Left lung (tissue), 14 donors: ENCODE measurements at places on chromosomes 5 and 9. TPM values are rescaled to one million over a fixed set of nuclear protein-coding genes. Genes with fewer than 3 reads are reported as not detected.

DNA sequence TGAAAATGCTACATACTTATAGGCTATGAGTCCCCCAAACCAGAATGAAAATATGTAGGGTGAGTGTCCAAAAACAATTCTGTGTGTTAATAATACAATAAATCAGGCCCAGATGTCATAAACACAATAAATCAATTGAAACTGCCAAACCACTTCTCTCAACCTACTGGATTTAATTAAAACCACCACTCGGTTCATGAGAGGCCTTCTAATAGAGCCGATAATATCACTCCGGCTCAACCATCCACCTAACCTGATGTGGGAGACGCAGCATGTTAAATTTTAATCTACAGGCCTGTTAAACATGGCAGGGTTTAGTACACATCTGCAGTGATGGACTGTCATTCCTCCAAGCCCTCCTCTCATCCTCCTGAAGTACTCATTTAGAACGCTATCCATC lies 734.5 kb upstream of the ZNF608 start:
- no peak overlapping the region for H3K27ac ChIP-seq
- H3K27me3 ChIP-seq, result no peaks in the 10 kb centered on the region
- no peak for DNase-seq

GRCh38 chr5:120518581-120518980 lies 54.5 kb downstream of the PRR16 start:
- H3K27me3 ChIP-seq, result no peaks in the 10 kb centered on the region
- no peaks in the 10 kb centered on the region for H3K36me3 ChIP-seq
- no peak for DNase-seq
- H3K27ac ChIP-seq, result no peak overlapping the region
- H3K4me1 ChIP-seq, result no peaks in the 10 kb centered on the region
- H3K4me3 ChIP-seq, result no peak overlapping the region

- no peak overlapping the region for H3K27ac ChIP-seq
- H3K36me3 ChIP-seq, result no peaks in the 10 kb centered on the region
- H3K4me1 ChIP-seq, result no peaks in the 10 kb centered on the region
- no peaks in the 10 kb centered on the region for H3K27me3 ChIP-seq
- no peak for DNase-seq
- H3K4me3 ChIP-seq, result no peak overlapping the region
Observed at GRCh38 chr5:11105696-11106095, 344.7 kb upstream of the DAP start.

DNA sequence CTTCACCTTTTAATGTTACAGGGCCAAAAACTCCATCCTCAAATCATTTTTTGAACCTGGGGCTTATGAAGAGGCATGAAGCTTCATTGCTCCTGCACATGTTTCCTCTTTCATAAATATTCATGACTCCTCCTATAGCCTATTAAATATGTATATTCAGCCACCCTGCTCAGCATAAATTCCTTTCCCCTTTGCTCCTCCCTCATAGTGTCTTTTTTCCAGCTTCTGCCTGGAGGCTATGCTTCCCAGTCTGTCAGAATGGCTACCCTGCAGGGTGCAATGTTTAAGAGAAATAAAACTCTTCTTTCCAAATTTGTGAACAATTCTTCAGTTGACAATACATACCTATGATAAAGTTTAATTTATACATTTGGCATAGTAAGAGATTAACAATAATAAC lies 1082.9 kb upstream of the CDH18 start:
- H3K4me1 ChIP-seq, result no peaks in the 10 kb centered on the region
- no peak for DNase-seq
- H3K36me3 ChIP-seq, result no peaks in the 10 kb centered on the region
- H3K4me3 ChIP-seq, result no peak overlapping the region

GRCh38 chr9:34620061-34620994 lies at the start of gene DCTN3:
Gene DCTN3, minus strand, starts transcription at chr9:34620495. Its CDS starts 31 bp downstream, at chr9:34620464.
- peak within 1 kb of the TSS; percentile 91 for H3K4me3 ChIP-seq
- no peaks in the 10 kb centered on the region for H3K36me3 ChIP-seq
- H3K27me3 ChIP-seq, result peaks cover 39% of the 10 kb centered on the region
- H3K27ac ChIP-seq, result no peak within 1 kb of the TSS
- peak; percentile 95 for DNase-seq
- peaks cover 27% of the 10 kb centered on the region for H3K4me1 ChIP-seq

GRCh38 chr5:181028032-181028819 lies 11.8 kb upstream of the BTNL9 start:
- no peak overlapping the region for H3K4me3 ChIP-seq
- H3K27me3 ChIP-seq, result no peaks in the 10 kb centered on the region
- no peak overlapping the region for H3K27ac ChIP-seq
- DNase-seq, result no peak

- DNase-seq, result no peak
- H3K4me3 ChIP-seq, result no peak overlapping the region
- peaks cover 100% of the 10 kb centered on the region for H3K27me3 ChIP-seq
Observed at GRCh38 chr5:154472871-154473580, 5.0 kb downstream of the HAND1 start.

- no peak for DNase-seq
- H3K36me3 ChIP-seq, result no peaks in the 10 kb centered on the region
- no peak overlapping the region for H3K27ac ChIP-seq
- no peaks in the 10 kb centered on the region for H3K27me3 ChIP-seq
- H3K4me3 ChIP-seq, result no peak overlapping the region
Observed at GRCh38 chr9:113989017-113989713, 88.9 kb downstream of the AMBP start.

GRCh38 chr5:65861830-65862241 lies 64.5 kb upstream of the ERBIN start:
- DNase-seq, result peak; percentile 39
- H3K27me3 ChIP-seq, result no peaks in the 10 kb centered on the region
- H3K4me1 ChIP-seq, result no peaks in the 10 kb centered on the region
- no peak overlapping the region for H3K4me3 ChIP-seq
- no peak overlapping the region for H3K27ac ChIP-seq

DNA sequence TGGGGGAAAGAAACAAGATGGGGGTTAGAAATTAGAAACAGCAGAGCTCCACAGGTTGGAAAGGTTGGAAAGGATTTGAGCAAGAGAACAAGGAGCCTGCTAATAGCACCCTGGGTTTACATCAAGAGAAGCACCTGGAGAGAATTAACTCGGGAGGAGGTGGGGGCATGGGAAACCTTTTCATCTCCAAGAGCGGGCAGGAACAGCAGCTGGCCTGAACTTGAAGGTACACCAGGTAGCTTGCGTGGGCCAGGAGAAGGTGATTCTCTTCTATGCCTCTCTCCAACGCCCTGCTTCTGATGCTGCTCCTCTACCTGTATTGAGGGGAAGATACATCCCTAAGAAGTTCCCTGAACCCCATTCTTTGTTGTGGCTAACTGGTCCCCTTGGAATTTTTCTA lies 37.1 kb upstream of the GLRX start:
- peaks cover 18% of the 10 kb centered on the region for H3K4me1 ChIP-seq
- no peaks in the 10 kb centered on the region for H3K36me3 ChIP-seq
- H3K27me3 ChIP-seq, result no peaks in the 10 kb centered on the region
- no peak for DNase-seq
- peak overlapping the region; percentile 68 for H3K27ac ChIP-seq
- H3K4me3 ChIP-seq, result no peak overlapping the region

DNA sequence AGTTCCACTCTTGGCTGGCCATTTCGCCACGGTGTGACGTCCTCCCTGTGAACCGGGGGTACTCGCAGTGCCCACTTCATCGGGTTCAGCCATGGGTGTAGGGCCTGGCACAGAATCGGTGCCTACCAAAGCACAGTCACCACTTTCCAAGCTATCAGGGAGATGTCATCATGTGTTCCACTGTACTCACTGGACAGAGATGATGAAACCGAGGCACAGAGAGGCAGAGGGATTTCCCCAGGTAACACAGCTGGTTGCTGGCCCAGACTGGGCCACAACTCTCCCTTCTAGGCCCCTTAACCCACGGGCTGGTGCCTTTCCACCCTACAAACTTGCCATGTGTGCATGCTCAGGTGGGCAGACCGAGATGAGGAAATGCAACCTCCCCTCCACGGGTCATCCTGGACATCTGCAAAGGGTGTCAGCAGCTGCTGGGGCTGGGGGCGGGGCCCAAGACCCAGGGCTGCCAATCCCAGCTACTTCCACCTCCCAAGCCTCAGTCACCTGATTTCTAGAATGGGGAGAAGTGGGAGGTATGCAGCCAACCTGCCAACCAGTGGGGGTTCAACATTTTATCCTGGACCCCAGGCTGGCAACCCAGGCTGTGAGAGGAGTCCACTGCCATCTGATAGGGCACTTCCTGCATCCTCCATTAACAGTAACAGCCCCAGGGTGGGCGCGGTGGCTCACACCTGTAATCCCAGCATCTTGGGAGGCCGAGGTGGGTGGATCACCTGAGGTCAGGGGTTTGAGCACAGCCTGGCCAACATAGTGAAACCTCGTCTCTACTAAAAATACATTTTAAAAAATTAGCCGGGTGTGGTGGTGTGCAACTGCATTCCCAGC lies 893 bp upstream of the SH2D3C start:
- DNase-seq, result no peak
- peak overlapping the region; percentile 75 for H3K27ac ChIP-seq
- peaks cover 5% of the 10 kb centered on the region for H3K4me1 ChIP-seq
- no peak overlapping the region for H3K4me3 ChIP-seq
- peaks cover 1% of the 10 kb centered on the region for H3K36me3 ChIP-seq

GRCh38 chr5:148342371-148343045 lies 7.1 kb downstream of the SPINK9 start:
- no peak overlapping the region for H3K27ac ChIP-seq
- no peaks in the 10 kb centered on the region for H3K27me3 ChIP-seq
- no peaks in the 10 kb centered on the region for H3K4me1 ChIP-seq
- DNase-seq, result no peak
- H3K36me3 ChIP-seq, result no peaks in the 10 kb centered on the region

GRCh38 chr5:132056610-132057497 lies 3.6 kb upstream of the IL3 start:
- no peaks in the 10 kb centered on the region for H3K36me3 ChIP-seq
- H3K27ac ChIP-seq, result no peak overlapping the region
- no peaks in the 10 kb centered on the region for H3K27me3 ChIP-seq
- no peak overlapping the region for H3K4me3 ChIP-seq
- H3K4me1 ChIP-seq, result no peaks in the 10 kb centered on the region

DNA sequence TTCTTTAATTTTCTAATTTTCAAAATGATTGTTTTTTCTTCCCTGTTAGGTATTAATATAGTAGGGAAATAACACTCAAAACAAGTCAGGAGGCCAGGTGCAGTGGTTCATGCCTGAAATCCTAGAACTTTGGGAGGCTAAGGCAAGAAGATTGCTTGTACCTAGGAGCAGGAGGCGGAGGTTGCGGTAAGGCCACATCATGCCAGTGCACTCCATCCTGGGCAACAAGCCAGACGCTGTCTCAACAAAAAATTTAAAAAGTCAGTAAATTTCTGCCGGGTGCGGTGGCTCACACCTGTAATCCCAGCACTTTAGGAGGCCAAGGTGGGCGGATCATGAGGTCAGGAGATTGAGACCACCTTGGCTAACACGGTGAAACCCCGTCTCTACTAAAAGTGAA lies 10.2 kb upstream of the CDK7 start:
- no peak for DNase-seq
- H3K36me3 ChIP-seq, result peaks cover 38% of the 10 kb centered on the region
- no peak overlapping the region for H3K27ac ChIP-seq
- no peaks in the 10 kb centered on the region for H3K4me1 ChIP-seq
- no peak overlapping the region for H3K4me3 ChIP-seq

DNA sequence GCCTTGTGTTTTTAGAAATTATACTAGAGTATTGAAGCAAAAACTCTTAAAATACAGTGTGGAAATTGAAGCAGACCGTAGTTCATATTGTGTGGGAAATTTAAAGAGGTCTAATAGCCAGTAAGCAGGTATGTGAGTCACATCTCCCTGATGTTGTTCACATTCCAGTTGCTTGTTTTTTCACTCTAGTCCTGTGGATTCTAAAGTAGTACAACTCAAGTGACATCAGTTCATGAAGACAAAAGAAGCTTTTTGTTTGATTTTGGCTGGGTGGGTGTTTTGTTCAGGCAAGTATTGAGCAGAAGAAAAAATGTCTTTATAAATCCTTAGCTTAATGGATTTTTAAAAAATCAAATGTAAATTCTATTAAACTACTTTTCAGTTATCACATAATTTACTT lies 216.2 kb downstream of the MAN2A1 start:
- no peaks in the 10 kb centered on the region for H3K27me3 ChIP-seq
- H3K4me3 ChIP-seq, result no peak overlapping the region
- H3K27ac ChIP-seq, result no peak overlapping the region
- H3K4me1 ChIP-seq, result no peaks in the 10 kb centered on the region
- no peaks in the 10 kb centered on the region for H3K36me3 ChIP-seq

DNA sequence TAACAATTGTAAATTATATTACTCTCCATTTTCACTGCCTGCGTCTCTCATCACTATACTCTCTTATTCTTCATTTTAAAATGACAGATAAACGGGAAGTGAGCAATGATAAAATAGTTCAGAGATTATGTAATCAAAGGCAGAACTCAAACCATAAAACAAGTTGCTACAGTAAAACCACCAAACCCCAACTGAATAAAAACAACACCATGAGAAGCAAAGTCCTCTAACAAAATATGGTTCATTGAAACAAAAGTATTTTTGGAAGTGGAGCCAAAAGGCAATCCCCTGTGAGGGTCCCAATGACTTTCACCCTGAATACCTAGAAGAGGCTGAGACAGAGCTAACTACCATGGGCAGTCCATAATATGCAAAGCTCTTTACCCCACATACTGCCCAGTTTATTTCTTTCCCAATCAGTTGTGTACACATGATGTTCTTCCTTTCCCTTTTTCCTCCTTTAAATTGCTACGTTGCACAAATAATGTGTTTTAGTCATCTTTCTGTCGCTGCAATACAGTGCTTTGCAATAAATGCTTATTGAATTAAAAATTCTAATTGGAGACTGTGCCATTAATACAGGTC lies 64.0 kb upstream of the PTGER4 start:
- H3K27me3 ChIP-seq, result no peaks in the 10 kb centered on the region
- peaks cover 16% of the 10 kb centered on the region for H3K4me1 ChIP-seq
- no peaks in the 10 kb centered on the region for H3K36me3 ChIP-seq
- no peak for DNase-seq

- H3K4me3 ChIP-seq, result no peak overlapping the region
- no peaks in the 10 kb centered on the region for H3K27me3 ChIP-seq
- no peak for DNase-seq
Observed at GRCh38 chr9:13137426-13137825, 142.1 kb downstream of the MPDZ start.

- no peaks in the 10 kb centered on the region for H3K27me3 ChIP-seq
- no peak overlapping the region for H3K27ac ChIP-seq
- H3K4me1 ChIP-seq, result no peaks in the 10 kb centered on the region
- no peak for DNase-seq
Observed at GRCh38 chr9:34256987-34257585, 72.0 kb downstream of the KIF24 start.

GRCh38 chr9:82424599-82425120 lies 436.1 kb downstream of the SPATA31D1 start:
- DNase-seq, result no peak
- H3K36me3 ChIP-seq, result no peaks in the 10 kb centered on the region
- no peaks in the 10 kb centered on the region for H3K4me1 ChIP-seq
- H3K4me3 ChIP-seq, result no peak overlapping the region
- no peaks in the 10 kb centered on the region for H3K27me3 ChIP-seq

GRCh38 chr5:115262321-115263077 lies at the start of gene PGGT1B:
Gene PGGT1B, minus strand, starts transcription at chr5:115262877. Its CDS starts 26 bp downstream, at chr5:115262851.
- peaks cover 7% of the 10 kb centered on the region for H3K4me1 ChIP-seq
- peak within 1 kb of the TSS; percentile 86 for H3K27ac ChIP-seq
- no peaks in the 10 kb centered on the region for H3K27me3 ChIP-seq
- no peaks in the 10 kb centered on the region for H3K36me3 ChIP-seq
- H3K4me3 ChIP-seq, result peak within 1 kb of the TSS; percentile 65

NKD2 gene
- 61.5 TPM for total RNA-seq

PCDHGC4 gene
- 2.5 TPM for total RNA-seq

KCNIP1 gene
- total RNA-seq, result 0.52 TPM

OBP2B gene
- total RNA-seq, result not detected

TMEM8B gene
- 6.4 TPM for total RNA-seq

PROB1 gene
- 1.7 TPM for total RNA-seq

MVB12B gene
- 25.3 TPM for total RNA-seq

ZNF608 gene
- 24.0 TPM for total RNA-seq

C5orf34 gene
- total RNA-seq, result 1.8 TPM

ECSCR gene
- total RNA-seq, result 25.4 TPM

SOHLH1 gene
- not detected for total RNA-seq

MOB3B gene
- 7.2 TPM for total RNA-seq
